ENCODE measurements at places on chromosomes 1 and 21.

DNA sequence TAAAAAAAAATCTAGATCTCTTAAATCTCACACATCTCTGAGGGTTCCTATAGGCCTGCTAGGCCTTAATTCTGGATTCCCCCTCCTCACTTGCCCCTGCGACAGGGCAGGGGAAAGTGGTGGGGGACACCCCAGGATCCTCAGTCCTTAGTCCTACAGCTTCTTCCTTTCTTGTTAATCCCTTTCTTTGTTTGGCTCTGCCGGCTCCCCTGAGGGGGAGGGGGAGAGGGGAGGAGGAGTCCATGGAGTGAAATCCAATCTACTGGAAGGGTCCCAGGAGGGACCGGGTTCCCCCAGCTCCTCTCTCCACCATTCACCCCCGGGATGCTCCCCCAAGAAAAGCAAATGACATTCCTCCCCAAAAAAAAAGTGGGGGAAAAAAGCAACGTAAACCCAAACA, 8.5 kb downstream of the MEX3A start:
- no peak for DNase-seq

- DNase-seq: no peak
Measured at GRCh38 chr21:37574316-37574715, 207.7 kb downstream of the DYRK1A start.

GRCh38 chr1:203045821-203046594, 19.7 kb downstream of the PPFIA4 start:
- no peak for DNase-seq

GRCh38 chr1:5296557-5297179, 642.3 kb downstream of the AJAP1 start:
- DNase-seq: no peak

DNA sequence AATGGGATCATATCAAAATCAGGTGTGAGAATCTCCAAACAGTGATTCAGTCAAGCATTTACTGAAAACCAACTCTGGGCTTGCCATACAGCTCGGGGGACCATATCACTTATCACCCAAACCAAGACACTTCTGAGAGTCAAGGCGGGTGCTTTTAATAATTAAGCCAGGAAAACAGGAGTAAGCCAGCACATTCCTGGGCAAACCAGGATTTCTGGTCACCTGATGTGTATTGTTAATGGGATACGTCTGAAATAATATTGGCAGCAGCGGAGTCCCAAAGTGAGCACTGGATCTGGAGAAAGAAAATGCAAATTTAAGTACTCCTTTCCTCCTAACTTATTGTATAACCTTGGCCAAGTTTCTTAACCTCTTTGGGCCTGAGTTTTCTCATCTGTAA, 17.6 kb downstream of the OSCP1 start:
- DNase-seq: no peak

- DNase-seq: no peak
Measured at GRCh38 chr1:201262963-201263608, 20.2 kb upstream of the PKP1 start.

GRCh38 chr1:246338546-246338945, 168.5 kb downstream of the SMYD3 start:
- no peak for DNase-seq

- no peak for DNase-seq
Measured at GRCh38 chr1:216929870-216930582, 206.8 kb upstream of the ESRRG start.

GRCh38 chr1:176450526-176450925, 12.4 kb upstream of the PAPPA2 start:
- no peak for DNase-seq

- no peak for DNase-seq
Measured at GRCh38 chr21:16377857-16378256, 648.1 kb downstream of the USP25 start.

DNA sequence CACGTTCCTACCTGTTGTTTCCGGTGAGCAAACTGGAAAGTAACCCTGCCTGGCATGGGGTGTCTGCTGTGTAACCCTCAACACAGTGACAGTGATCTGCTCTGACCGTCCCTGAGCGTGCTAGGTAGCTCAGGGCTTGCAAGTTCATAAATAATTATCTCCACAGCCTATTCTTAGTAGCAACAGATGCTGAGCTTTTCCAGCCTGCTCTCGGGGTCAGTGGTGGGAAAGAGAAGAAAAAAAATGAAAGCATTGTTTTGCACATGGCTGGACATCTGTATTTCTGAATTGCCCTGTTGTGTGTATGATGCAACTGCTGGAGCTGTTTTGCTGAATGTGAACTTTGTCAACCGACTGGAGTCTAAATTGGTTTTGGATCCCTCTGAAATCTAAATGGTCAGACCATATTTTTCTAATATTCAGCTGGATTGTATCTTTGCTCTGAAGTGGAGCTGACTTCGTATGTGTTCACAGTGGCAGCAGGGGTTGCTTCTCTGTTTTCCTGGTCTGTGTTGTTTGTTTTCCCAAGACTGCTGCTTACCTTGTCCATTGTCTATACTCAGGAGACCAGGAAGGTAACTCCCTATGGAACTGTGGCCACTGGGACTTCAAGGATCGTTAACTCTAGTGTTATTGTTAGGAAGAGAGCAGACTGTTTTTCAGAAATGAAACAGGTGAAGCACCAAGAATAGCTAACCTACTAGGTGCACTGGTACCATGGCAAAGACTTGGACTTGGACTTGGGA, 27.0 kb downstream of the TGFB2 start:
- no peak for DNase-seq

- no peak for DNase-seq
Measured at GRCh38 chr1:65105596-65105995, 42.4 kb upstream of the AK4 start.

- DNase-seq: no peak
Measured at GRCh38 chr1:20184481-20184900, 1.4 kb upstream of the UBXN10 start.

GRCh38 chr21:35838350-35838749, 222.0 kb downstream of the SETD4 start:
- no peak for DNase-seq

DNA sequence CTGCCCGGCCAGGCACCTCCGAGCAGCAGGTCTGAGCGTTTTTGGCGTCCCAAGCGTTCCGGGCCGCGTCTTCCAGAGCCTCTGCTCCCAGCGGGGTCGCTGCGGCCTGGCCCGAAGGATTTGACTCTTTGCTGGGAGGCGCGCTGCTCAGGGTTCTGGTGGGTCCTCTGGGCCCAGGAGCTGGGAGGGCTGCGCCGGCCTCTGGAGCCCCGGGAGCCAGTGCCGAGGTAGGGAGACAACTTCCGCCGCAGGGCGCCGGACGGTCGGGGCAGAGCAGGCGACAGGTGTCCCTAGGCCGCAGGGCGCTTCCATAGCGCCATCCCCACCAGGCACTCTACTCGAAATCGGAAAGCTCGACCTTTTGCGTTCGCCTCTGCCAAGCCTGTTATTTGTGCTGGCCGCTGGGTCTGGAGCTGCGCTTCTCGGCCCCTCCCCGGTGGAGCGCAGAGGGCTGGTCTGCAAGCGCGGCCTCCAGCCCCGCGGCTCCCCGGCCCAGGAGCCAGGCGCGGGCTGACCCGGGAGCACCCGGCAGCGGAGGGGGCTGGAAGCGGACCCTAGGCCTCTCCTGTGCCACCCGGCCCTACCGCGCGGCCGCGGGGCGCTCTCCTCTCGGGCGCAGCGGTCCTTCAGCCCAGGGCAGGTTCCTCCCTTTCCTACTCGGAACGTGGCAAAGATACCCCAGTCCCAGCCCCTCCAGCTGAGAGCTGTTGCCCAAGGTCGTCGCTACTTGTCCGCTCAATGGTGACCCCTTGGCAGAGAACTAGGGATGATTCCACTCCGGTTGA, 2.2 kb downstream of the SIM2 start:
- no peak for DNase-seq

DNA sequence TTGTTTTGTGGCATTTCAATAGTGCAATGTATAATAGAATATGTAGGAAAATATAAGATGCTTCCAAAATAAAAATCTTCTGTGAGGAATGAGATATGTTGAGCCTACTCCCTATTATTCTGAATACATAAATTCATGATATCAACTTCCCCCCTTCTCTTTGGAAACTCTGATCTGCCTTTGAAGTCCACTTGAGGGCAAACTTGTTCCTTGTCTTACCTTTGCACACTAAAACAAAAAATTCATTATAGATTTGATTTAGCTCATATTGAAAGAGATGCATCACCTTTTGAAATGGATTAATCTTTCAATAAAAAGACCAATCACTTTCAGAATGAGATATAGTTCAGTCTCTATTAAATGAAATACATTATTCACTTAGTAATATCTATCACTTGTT, 580.7 kb upstream of the ADGRL4 start:
- no peak for DNase-seq

GRCh38 chr1:233361876-233362275, 34.4 kb downstream of the MAP3K21 start:
- DNase-seq: no peak

- DNase-seq: no peak
Measured at GRCh38 chr1:222283147-222283768, 264.6 kb downstream of the HHIPL2 start.

DNA sequence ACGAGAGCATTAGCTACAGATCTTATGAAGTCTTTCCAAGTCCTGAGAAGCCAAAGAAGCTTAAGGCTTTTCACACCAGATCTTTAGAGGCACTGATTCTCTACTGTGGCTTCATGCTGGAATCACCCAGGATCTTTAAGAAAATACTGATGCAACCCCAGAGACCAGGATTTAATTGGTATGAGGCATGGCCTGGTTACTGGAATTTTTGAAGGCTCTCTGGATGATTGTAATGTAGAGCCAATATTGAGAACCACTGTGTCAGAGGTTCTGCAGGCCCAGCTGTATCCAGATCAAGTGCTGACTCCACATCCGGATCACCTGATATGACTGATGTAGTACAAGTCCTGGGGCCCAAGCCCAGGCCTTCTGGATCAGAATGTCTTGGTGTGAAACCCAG, 105.7 kb downstream of the PLPPR5 start:
- no peak for DNase-seq

DNA sequence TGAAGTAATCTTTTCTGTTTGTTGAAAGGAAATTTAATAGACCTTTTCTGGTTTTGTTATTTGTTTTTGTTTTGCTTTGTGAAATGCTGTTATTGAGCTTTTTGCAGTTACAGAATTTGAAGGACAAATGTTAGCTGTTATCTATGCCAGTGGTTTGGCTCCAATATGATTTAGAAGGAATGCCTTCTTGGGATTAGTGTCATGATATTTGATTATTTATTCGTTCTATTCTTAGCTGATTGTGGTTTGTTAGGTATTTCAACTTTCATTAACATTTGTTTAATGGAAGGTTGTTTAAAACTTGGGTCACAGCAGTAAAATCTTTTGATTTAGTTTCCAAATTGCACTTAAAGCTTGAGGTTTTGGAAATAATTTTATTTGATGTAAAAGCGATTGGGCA, 33.5 kb downstream of the ADGRL2 start:
- DNase-seq: no peak

DNA sequence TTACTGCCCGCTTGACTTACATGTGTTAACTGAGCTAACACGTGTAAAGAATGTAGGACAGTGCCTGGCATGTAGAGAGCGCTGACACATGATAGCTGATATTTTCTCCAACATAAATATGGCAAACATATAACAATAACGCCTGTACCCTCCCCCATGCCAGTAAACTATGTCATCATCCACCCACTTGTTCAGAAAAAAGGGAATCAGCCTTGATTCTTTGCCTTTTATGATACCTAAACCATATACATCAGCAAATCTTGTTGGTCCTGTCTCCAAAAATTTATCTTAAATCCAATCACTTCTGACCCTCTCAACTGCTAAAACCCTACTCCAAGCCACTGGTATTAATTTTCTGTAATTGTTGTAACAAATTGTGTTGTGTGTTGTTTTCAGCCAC, 1.1 kb upstream of the ZNF692 start:
- DNase-seq: no peak

GRCh38 chr21:44051462-44051941, 39.4 kb downstream of the TRAPPC10 start:
- DNase-seq: no peak

DNA sequence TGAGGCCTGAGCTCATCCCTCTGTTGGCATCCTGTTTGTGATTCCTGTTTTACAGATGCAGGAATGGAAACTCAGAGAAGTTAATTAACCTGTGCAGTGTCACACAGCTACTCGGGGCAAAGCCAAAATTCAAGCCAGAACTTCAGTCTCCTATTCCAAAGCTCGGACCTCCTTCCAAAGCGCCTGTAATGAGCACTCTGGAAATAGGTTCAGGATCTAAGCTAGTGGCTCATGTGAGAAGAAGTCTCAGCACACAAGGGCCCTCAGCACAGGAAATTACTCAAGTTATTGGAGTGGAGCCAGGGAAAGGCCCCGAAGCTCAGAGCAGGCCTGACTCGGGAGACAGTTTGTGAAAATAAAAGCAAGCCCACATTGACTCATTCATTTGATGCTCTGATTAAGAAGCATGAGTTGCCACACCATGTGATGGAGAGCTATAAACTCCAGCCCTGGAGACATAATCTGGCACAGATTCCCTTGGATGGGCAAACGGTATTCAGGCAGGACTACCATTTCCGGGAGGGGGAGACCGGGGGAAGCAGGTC, 50.6 kb upstream of the LYST start:
- peak; percentile 52 for DNase-seq

GRCh38 chr21:37528150-37528937, 161.8 kb downstream of the DYRK1A start:
- DNase-seq: no peak

DNA sequence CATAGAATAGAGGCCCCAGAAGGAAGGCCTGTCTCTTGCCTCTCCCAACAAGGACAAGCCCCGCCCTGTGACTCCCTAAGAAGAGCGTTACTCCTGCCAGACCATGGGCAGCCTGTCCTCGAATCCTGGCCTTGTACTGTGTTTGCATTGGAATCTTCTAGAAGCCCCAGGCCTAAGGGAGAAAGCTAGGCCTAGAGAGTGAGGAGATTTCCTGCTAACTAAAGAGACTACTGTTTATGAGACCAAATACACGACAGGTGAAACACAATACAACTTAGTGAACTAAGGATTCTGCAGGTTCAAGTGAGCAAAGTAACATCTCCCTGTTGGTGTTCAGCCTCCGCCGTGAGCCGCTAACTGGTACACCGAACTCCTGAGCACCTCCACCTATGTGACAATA, 62.7 kb downstream of the SYF2 start:
- no peak for DNase-seq

GRCh38 chr1:209618756-209619420, 33.3 kb downstream of the LAMB3 start:
- DNase-seq: no peak

DNA sequence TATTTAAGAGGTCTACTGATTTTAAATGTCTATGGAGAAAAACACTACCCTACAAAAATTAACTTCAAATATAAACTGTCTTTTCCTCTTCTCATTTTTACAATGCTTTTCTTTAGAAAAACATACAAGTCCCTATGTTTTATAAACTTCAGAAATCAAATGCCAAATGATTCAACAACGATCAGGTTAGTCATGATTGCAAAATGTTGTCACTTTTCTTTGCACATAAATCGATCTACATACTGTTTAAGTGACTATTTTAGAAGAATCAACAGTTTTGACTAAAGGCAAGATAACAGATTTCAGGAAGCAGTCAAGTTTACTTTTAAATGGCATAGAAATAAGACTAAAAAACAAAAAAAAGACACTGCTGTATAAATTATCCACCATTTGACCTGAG, 168.7 kb downstream of the GPATCH2 start:
- DNase-seq: no peak

GRCh38 chr1:226551299-226551698, 2.7 kb downstream of the STUM start:
- DNase-seq: no peak

GRCh38 chr21:34945288-34945687, 103.8 kb downstream of the RUNX1 start:
- DNase-seq: no peak

GRCh38 chr1:98048244-98048643, 127.4 kb upstream of the DPYD start:
- DNase-seq: peak; percentile 41

Measured in activated CD4-positive, alpha-beta T cell treated with anti-CD3 and anti-CD28 coated beads for 24 hours (primary cell).